Activated CD8-positive, alpha-beta T cell treated with anti-CD3 and anti-CD28 coated beads, Interleukin-2, amount 10 ng/mL, durations not matched to agents 7 days and 5 days (primary cell): ENCODE measurements at places on chromosomes 4 and X. TPM values are rescaled to one million over a fixed set of nuclear protein-coding genes. Genes with fewer than 3 reads are reported as not detected.

DNA sequence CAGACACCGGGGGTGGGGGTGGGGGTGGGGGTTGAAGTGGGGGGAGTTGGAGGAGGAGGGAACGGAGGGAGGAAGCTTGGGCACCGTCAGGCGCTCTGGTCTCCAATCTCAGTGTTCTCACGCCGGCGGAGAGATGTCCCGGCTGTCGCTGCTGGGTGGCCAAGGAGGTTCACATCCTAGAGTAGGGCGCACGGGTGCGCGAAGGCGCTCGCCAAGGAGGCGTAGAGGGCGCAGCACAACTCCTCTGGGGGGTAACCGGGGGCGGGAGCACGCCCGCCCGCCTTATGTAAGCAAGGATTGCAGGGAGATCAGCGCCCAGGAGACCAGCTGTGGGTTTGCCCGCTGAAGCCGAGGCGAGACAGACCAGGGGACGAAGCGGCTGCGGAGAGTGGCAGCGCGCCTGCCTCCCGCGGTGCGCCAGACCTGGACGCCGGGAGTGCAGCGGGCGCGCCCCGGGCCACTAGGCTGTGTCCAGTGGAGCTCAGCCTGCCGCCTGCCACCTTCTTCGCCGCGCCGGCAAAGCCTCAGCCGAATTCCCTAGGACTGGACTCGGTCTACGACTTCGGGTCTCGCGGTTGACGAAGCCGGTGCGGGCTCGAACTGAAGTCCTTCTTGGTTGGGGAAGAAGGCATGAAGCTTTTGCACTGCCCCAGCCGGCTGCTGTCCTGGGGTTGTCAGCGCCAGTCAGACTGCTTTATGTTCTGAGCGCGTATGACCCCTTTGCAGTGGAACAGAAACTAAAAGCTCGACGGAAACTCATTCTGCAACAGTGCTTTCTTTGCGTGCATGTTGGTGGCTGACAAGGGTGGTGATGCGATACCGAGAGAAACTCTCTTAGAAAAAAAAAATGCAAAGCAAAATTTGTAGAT, 707 bp upstream of the UNC5C start:
- DNase-seq = peak; percentile 50

The PAGE1 gene
- not detected for total RNA-seq

- DNase-seq = no peak
Observed at GRCh38 chr4:90064196-90064595, 63.0 kb upstream of the CCSER1 start.

GRCh38 chr4:3524349-3524748, 7.9 kb downstream of the LRPAP1 start:
- no peak for DNase-seq

The IL13RA2 gene
- total RNA-seq = not detected

DNA sequence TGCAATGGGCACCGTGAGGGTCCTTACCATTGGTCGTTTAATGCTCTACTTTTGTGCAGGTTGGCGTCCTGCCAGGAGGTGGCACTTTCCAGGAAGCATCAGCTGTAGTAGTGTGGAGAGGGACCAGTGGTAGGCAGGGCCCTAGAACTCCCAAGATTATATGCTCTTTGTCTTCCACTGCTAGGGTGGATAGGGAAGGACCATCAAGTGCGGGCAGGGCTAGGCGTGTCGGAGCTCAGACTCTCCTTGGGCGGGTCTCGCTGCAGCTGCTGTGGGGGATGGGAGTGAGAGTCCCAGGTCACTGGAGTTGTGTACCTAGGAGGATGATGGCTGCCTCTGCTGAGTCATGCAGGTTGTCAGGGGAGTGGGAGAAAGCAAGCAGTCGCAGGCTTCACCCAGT, 134.7 kb downstream of the KLF8 start:
- no peak for DNase-seq

GRCh38 chr4:30904588-30904987, 184.4 kb downstream of the PCDH7 start:
- no peak for DNase-seq

The CYSLTR1 gene
- total RNA-seq = 2.8 TPM

The MMRN1 gene
- 0.63 TPM for total RNA-seq
